ENCODE measurements at places on chromosomes 12 and 14.

DNA sequence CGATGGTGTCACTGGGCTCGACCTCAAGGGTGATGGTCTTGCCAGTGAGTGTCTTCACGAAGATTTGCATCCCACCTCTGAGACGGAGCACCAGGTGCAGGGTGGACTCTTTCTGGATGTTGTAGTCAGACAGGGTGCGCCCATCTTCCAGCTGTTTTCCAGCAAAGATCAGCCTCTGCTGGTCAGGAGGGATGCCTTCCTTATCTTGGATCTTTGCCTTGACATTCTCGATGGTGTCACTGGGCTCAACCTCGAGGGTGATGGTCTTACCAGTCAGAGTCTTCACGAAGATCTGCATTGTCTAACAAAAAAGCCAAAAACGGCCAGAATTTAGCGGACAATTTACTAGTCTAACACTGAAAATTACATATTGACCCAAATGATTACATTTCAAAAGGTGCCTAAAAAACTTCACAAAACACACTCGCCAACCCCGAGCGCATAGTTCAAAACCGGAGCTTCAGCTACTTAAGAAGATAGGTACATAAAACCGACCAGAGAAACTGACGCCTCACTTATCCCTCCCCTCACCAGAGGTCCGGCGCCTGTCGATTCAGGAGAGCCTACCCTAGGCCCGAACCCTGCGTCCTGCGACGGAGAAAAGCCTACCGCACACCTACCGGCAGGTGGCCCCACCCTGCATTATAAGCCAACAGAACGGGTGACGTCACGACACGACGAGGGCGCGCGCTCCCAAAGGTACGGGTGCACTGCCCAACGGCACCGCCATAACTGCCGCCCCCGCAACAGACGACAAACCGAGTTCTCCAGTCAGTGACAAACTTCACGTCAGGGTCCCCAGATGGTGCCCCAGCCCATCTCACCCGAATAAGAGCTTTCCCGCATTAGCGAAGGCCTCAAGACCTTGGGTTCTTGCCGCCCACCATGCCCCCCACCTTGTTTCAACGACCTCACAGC lies 717 bp downstream of the UBC start:
- no peak for DNase-seq

DNA sequence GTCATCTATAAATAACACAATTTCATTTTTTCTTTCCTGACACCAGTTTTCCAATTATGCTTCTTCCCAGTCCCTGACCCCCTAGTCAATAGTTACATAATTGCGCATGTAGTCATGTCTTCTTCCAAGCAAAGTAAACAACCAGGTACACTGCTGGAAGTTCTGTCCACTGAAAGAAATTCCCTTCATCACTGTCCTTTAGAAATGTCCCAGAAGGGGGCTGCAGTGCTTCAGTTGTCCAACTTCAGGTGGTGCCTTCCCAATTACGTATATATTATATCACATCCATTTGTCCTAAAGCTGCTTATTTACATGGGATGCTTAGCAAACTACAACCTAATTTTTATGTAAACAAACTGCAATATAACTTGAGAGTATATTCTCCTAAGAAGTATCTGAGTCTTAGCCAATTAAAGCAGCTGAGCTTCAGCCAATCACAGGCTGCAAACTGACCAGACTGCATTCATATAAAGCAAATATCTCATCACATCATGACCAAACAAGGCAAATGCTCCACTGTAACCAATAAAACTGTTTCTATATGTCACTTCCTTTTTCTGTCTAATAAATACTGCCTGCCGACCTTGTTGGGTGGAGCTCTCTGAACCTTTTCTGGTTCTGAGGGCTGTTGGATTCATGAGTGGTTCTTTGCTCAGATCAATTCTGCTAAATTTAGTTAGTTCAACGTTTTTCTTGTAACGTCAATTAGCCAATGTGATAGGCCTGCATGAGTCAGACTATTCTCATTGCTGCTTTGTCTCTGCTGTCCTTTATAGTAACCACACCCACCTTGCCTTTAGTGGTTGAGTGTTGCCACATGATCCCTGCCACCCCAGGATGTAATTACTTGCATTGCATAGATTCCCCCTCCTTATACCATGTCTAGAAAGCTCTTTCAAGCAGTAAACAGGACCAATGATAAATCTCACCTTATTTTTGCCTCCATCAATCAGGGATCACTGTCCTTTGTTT lies 239.3 kb downstream of the ALG10B start:
- DNase-seq, result no peak

GRCh38 chr12:41101806-41102205 lies 86.3 kb upstream of the PDZRN4 start:
- no peak for DNase-seq

- no peak for DNase-seq
These were observed 1071.2 kb upstream of the USP15 start for GRCh38 chr12:61188801-61189595.

DNA sequence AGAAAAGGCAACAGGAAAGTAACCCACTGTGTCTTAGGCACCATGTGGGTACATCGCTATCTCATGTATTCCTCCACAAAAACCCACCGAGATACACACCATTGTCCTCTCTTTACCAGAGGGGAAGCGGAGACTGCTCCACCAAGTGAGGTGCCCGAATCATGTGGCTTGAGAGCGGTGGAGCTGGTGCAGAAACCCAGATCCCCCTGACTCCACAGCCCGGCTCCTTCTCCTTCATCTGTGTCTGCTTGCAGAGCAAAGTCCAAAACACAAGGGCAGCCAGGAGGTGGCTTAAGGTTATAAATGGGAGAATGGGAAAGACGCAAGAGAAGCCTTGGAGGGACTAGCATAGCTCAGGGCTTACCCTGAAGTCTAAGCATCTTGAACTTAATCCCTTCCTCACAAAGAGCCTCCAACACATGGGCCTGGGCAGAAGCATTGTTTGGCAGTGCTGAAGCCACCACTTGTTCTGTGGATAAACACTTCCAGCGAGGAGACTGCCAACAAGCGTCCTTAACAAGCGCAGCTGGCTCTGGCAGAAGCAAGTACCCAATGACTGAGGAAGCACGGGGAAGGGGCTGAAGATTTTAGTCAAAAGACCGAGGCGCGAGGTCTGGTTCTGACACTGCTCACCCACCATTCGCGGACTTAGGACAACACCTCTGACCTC lies 83.0 kb downstream of the TTC7B start:
- DNase-seq, result no peak

DNA sequence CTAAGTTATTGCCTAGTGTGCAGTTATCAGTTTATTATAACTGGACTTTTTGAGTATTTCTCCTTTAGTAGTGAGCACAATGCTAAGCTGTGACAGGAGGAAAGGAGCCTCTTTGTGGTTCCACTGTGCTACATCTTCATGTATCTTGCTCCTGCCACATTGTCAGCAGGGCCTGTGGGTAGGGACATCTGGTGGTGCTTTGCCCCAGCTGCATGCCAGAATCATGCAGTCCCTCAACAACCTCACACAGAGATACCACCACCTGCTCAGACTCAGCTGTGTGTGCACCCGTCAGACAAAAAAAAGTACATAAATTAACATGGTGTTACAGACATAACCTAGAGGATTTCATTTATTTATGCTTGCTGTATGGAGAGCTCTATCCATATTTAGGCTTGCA lies 51.1 kb downstream of the MIS18BP1 start:
- no peak for DNase-seq

DNA sequence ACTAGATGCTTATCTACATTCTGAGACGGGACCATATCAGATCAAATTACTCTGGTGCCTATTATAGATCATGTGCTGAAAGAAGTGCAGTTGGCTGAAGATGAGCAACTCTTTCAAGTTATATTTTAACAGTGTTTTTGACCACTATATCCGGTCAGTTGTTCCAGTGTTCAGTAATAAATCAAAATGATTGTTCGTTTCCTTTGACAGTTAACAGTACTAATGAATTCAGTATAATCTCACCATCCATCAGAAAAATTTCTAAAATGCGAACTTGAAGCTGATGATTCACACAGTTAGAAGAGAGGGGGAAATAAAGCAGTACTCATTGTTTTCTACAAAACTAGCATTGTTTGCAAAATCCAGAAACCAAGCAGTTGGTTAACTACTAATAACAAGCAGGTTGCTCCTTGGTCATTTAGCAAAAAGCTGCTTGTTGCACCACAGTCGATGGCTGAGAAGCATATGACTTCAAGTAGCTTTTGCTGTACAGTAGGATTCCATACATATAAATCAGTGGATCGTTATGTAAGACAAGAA lies 2.3 kb downstream of the RPS6KA5 start:
- DNase-seq, result no peak

- no peak for DNase-seq
These were observed 339.8 kb downstream of the PCNX1 start for GRCh38 chr14:71247106-71247505.

All from GOT3 (cell line).